ENCODE measurements at places on chromosomes 5 and 9.

- no peak for DNase-seq
Measured at GRCh38 chr5:3786165-3786564, 190.5 kb downstream of the IRX1 start.

- no peak for DNase-seq
Measured at GRCh38 chr5:175133185-175133584, 310.8 kb downstream of the DRD1 start.

DNA sequence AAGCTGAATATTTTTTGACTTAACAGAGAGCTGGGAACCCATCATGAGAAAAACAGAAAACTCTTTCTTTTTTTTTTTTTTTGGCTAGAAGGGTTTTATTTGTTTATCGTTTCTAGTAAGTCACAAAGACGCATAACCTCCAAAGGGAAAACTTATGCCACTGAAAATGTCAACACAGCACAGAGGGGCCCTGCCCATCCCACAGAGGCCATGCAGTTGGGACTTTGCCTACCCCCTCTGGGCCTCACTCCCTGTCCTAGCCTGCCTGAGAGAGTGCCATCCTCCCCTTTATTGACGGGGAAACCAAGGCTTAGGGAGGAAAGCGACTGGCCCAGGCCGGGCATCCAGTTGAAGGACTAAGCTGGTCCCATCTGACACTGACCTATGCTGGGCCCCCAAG, 74.7 kb downstream of the VAV2 start:
- no peak for DNase-seq

- DNase-seq = no peak
Measured at GRCh38 chr5:113447498-113448050, 12.8 kb upstream of the TSSK1B start.

- DNase-seq = no peak
Measured at GRCh38 chr5:73126957-73127356, 6.6 kb downstream of the TMEM171 start.

GRCh38 chr9:85053206-85053786, 383.8 kb downstream of the NTRK2 start:
- DNase-seq = no peak

DNA sequence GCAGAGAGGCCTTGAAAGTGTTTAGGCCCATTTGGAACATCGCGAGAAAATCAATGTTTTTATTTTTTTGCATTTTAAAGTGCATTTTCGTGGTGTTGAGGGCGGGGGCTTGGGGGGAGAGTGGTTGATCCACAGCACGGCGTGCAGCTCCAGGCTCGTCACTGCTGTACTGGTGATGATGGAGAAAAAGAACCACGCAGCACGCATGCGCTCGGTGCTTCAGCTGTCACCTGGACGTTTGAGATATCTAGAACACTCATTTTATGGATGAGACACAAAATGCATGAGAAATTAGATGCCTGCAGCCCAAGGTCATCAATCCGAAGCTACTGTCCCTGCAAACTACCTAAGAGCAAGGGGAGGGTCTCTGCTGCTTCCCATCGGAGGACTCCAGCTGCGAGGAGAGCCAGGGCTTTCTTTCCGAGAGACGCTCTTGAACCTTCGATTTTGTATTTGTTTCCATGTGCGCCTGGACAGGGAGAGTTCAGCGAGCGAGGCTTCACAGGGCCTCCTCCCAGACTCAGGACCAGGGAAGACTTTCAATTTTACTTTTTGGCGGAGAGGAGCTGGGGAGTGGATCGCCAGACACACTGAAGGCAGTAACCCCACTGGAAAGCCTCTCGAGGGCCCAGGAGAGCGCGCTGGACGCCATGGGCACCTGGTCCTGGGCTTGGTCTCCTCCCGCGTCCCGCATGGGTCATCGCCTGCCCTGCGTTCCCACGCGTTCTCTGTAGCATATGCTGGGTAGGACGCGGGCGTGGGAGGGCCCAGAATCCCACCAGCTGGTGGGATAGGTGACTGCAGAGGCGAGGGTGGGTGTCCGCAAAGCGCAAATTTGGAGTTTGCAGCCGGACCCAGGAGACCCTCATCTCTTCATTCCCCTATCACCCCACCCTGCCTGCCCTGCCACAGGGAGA, 2.5 kb downstream of the DMRT2 start:
- no peak for DNase-seq

GRCh38 chr9:91864380-91864779, 85.6 kb downstream of the ROR2 start:
- no peak for DNase-seq

DNA sequence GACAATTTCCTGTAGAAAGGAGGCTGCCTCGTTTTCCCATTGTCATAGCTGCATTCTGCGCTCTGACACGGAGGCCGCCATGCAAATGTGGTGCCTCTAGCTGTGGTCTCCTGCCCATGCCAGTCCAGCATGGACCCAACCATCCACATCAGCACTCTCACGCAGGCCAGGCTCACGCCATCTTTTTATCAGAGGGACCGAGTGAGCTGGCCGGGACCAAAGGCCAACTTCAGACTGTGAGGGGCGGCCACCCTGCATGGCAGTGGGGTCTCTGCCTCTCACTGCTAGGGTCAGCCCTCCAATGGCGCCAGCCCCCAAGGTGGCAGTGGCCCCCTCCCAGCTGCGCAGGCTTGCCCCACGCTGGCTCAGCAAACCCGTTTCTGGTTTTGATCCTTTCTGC, 131.9 kb upstream of the LMX1B start:
- no peak for DNase-seq

DNA sequence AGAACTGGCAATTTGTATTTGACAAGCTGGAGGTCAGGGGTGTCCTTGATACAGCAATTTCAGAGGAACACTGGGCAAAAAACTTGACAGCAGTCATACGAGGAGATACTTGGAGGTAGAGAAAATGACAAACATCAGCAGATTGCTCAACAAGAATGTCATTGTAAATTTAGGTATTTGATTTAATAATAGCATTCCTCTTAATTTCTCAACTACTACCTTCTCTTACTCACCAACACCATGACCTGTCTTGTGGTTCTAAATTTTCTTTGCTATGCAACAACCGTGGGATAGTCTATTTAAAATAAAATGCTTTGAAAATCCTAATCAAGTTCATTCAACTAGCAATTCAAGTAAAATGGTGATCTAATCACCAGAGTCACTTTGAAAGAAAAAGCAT, 128.4 kb downstream of the DNAH5 start:
- no peak for DNase-seq

GRCh38 chr5:44538797-44539601, 149.8 kb upstream of the FGF10 start:
- DNase-seq = no peak

DNA sequence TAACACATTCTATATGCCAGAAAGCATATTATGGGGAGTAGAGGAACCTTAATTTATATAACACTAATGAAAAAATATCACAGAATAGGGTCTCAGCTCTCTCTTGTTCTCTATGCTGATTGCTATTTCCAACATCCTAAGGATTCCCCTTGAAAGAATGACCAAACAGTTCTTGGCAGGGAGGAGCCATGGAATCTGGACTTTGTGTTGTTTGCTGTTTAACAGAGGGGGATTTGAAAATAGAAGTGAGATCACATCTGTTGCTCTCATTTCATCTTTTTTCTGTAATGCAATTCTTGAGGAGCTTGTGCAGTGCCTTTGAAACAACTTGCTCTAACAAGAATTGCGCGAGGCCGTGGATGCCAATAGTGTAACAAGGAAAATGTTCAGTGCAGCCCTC, 755.3 kb downstream of the TLE1 start:
- DNase-seq = no peak

DNA sequence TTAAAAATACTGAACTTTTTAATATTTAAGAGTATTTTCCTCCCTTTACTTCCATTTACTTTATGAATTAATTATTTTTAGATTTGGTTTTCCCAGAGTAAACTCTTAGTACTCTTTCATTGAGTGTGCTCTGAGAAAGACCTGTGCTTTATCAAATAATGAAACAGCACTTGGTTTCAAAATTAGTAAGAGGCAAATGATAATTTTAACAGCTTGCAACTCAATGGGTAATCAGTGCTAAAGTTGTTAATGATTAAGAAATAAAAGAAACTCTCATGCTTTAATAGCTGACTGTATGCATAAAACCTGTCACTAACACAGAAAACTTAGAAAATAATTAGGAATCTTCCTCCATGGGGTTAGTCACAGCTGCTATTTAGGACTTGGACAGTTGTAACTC, 244.4 kb downstream of the RFX3 start:
- no peak for DNase-seq

- no peak for DNase-seq
Measured at GRCh38 chr9:110526426-110526825, 53.1 kb downstream of the SVEP1 start.
